ENCODE measurements at places on chromosomes 5 and 9.

DNA sequence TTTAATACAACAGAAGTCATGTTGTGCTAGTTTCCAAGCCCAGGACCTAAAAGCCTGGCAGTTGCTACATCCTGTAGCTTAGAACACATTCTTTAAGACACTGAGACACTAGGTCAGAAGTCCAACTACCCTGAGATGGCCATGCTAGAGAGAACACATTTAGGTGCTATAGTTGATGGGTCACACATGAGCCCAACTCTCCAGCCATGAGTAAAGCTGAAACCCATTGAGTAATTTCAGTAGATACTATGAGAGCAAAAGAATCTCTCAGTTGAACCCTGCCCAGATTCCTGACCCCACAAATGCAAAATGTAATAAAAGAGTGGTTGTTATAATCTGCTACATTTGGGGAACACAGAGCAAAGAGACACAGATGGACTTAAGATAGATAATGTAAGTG is 164.4 kb downstream of the SEMA5A start:
- DNase-seq: no peak

GRCh38 chr9:132390966-132391365 is 15.7 kb downstream of the TTF1 start:
- no peak for DNase-seq

GRCh38 chr5:80964919-80965318 is 4.8 kb downstream of the RASGRF2 start:
- DNase-seq: no peak

DNA sequence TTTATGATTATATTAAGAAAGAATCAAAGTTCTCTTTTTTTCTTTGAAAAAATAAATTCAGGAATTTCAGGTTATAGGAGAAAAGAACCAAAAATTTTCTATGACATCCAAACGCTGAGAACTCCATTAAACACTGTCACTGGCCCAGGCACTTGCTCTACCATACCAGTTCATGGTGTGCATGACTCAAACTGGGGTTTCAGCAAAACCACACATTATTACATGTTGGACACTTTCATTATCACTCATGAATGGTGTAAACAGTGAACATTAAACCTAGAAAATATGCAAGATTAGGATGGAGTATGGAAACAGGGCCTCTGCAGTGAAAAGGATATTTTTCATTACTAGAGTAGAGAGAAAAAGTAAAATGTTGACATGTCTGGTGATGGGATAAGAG is 369.9 kb upstream of the FAM174A start:
- DNase-seq: no peak

DNA sequence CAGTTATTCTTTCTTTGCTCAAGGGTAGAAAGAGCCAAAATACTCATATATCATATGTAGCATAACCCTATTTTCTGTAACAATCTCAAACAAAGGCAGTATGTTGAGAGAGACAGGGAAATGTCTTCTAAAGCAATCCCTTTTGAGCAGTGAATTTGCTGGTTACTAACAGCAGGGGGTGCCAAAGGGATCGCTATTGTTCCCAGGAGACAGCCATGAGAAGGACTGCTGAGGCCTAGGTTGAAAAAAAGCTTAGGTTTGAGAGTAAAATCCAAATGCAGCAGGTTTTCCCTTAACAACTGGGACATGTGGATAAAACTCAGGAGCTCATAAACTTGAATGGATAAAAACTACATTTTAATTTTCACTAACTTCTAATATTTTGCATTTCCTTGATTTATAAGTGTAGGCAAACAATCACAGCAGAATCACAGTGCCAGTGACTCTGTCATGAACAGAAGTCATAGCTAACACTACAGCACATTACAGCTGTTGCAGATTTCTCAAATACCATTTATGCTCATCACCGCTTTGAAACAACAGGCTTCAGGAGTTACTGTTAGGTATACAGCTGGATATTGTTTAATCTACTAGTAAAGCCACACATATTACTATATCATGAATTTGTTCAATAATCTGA is 148.4 kb downstream of the MAPKAP1 start:
- peak; percentile 22 for DNase-seq

- peak; percentile 25 for DNase-seq
Observed at GRCh38 chr5:50751064-50751657, 84.7 kb downstream of the PARP8 start.

DNA sequence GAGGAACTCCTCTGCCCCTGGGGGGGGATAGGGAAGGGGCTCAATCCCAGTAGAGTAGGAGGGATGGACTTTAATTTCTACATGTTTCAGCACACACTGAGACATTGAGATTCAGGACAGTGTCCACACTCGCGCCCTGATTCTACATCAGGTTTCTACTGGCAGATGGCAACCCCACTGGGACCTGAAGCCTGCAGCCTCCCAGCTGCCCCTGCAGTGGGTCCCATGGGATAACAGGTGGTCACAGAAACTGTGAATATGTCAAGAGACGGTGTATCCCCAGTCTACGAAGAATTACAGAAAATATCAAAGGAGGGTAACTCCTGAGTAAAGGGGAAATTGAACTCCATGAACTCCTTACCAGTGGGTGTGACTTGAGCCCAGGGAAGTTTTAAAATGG is 2.4 kb upstream of the TERT start:
- no peak for DNase-seq

DNA sequence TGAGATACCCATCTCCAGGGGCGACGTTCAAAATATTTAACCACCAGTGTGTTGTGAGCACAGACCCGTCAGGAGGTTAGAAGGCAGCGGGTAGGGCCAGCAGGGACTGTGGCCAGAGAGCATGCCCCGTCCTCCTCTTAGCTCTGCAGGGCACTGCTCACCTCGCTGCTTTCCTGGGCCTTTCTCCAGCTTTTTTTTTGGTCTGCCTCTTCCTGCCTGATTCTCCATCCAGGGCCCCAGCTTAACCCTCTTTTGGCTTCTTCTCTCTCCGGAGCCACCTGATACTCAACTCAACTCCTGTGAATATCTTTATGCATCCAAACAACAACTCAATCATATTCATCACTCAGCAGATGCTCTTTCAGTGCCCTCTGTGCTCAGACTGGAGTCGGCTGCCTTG is 44.0 kb downstream of the TMOD1 start:
- DNase-seq: no peak

DNA sequence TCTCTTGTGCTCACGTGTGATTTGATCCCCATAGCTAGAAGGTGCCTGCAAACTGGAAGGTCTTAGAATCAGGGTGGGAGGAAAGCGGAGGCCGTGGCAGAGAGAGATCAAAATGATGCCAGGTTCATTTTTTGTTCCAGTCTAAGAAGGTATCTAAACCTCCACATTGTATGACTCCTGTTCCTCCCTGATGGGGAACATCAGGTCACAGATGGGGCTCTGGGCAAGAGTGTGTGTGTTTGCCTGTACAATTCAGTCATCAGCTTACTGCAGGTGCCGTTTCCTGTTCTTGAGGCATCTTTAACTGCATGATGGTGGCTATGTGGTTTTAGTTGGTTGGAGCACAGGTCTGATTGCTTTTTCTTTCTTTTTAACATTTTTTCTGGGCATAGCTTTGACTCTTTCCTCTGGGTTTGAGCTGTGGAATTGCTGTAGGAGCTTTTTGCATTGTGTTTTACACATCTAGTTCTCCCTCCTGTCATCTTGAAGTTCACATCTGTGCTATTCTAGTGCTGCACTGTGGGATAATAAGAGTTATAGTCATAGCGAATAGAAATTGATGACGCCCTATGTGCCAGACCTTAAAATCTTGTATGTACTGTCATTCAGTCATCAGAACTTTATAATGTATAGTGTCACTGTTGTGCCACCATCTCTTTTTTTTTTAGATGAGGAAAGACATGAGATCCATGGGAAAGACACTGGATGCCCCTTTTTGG is 30.8 kb downstream of the ARHGAP26 start:
- DNase-seq: peak; percentile 6

GRCh38 chr5:58317808-58318207 is 142.1 kb downstream of the PLK2 start:
- no peak for DNase-seq

DNA sequence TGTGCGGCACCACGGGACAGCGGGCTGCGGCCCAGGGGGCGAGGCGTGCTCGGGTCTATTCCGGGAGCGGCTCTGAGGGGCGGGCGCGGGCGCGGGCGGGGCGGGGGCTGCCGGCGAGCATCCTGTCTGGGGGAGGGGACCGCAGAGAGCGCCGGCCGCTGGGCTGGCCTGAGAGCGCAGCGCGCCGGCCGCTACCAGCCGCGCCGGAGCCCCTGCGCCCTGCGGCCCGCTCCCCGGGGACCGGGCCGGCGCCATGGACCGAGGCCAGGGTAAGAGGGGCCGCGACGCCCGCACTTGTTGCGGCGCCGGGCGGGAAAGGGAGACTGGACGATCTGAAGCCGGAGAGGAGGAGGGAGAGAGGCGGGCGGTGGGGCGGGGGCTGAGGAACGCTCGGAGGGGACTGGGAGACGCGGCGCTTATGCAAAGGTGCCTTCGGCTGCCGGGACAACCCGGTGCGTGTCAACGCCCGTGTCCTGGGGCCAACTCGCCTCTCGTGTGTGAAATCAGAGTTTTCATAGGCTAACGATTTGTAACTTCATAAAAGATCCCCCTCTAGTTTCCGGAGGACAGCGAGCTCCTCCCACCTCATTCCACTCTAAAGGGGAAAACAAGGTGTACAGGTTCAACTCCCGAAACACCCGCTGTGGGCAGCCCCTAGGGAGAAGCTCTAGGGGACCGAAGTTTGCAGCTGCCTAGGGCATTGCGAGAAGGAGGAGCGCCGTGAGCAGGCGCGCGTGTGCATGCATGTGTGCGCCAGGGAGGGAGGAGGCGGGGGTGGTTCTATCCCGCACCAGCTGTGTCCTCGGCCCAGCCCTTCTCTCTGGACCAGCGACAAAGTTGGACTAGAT is at the start of gene AFAP1L1:
Gene AFAP1L1, plus strand, starts transcription at position 144 of the 848 bp plus-strand sequence. Its CDS starts 110 bp downstream, at position 254.
- no peak for DNase-seq
